ENCODE measurements at places on chromosomes 4 and X. TPM values are rescaled to one million over a fixed set of nuclear protein-coding genes. Genes with fewer than 3 reads are reported as not detected.

GRCh38 chrX:46967547-46967946, 55.3 kb downstream of the JADE3 start:
- no peak for DNase-seq

DNA sequence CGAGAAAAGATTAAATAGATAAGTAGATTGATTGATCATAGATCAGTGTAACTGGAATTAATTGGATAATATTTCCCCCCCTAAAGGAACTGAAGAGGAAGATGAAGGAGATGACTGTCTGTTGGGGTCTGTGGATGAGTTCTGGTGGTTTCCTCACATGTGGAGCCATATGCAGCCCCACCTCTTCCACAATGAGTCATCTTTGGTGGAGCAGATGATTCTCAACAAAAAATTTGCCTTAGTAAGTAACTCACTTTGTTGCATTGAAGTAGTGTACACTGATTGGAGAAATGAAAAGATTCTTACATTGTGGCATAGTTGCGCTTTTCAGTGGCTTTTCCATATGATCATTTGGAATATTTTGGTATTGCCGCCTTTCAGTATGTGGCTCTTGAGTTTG, 80.4 kb downstream of the NDST3 start:
- peak; percentile 20 for DNase-seq

GRCh38 chr4:15470128-15470475, 420 bp downstream of the CC2D2A start:
- DNase-seq = peak; percentile 11

DNA sequence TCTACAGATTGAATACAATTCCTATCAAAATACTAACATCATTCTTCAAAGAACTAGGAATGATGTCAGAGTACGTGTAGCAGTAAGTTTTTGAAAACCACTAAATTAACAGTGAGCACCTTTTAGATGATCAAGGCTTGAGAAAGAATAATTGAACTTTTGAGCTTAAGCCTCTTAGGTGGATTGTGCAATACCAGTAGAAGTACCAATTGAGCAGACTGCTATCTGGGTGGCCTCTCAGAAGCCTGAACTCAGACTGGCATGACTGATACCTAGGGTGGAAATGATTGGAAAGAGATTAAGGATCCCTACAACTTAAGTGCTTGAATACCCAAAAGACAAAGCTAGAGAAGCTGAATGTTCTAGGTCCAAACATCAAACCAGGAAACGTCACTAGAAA, 200.3 kb upstream of the GALNTL6 start:
- no peak for DNase-seq

DNA sequence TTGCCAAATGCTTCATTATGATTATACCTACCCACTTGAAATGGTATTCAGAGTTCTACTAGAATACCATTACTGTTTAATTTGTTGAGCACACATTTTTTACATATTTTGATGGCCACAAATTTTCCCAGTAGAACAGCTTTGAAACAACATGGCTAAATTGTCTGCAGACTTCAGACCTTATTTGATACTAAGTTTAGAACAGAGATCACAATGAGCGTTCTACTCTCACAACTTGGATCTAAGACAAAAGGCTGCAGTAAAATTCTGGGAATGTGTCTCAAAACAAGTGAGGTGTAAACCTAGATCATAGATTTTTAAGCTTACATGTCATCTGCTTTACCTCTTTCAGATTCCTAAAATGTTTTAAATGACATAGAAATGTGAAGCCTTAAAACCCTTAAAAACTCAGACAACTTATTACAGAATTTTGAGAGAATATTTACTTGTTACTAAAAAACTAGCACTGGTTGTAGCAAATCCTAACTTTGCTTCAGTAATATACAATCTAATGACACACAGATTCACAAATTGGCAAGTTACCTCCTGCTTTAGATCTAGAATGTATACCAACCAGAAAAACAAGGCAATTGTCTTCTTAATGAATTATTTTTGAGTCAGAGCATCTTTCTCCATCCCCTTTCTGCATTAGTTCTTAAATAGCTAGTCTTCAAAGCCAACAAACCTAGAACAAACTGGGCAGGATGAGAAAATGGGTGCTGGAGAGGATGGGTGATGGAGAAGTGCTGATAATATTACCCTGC, 243.3 kb downstream of the SLC7A11 start:
- peak; percentile 56 for DNase-seq

GRCh38 chrX:133854290-133854689, 131.1 kb downstream of the GPC3 start:
- DNase-seq = no peak

DNA sequence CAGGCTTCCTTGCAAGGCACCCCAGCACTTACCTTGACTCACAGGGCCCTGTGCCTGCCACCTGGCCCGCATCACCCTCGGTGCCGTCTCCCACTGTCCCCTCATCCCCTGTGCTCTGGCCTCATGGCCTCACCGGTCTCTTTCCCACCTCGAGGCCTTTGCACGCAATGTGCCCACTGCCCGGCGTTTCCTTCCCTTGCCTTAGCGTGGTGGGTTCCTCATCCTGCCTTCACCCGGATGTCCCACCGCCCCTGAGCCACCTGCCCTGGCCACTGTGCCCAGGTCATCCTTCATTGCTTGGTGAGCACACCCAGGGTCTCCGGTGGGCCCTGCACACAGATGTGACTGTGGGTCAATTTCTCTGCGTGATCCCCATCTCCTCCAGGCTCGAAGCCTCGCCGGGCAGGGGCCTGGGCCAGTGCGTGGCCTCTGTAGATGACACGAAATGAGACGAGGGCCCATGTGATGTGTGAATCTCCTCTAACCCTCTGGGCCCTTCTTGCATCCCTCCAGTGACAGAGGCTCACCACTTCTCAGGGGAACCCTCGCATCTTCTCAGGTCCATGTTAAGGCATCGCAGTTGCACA, 4.6 kb downstream of the HTRA3 start:
- no peak for DNase-seq

DNA sequence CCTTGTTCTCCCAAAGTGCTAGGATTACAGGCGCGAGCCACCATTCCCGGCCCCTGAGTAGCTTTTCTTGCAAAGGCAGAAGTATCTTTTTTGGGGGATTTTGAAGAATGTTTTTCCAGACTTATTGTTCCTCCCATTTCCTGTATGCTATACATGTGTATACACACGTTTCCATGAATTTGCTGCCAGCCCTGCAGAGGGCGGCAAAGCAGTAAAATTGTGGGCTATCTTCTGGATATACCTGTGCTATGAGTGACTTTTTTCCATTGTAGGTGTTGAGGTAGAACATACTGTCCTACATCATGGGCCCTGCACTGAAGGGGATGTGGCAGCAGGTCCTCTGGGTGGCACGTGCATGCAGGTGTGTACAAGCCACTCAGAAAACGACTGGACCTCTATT, 16.9 kb upstream of the MED28 start:
- no peak for DNase-seq

- DNase-seq = peak; percentile 78
These were observed 36.3 kb downstream of the IL21 start for GRCh38 chr4:122584519-122584918.

DNA sequence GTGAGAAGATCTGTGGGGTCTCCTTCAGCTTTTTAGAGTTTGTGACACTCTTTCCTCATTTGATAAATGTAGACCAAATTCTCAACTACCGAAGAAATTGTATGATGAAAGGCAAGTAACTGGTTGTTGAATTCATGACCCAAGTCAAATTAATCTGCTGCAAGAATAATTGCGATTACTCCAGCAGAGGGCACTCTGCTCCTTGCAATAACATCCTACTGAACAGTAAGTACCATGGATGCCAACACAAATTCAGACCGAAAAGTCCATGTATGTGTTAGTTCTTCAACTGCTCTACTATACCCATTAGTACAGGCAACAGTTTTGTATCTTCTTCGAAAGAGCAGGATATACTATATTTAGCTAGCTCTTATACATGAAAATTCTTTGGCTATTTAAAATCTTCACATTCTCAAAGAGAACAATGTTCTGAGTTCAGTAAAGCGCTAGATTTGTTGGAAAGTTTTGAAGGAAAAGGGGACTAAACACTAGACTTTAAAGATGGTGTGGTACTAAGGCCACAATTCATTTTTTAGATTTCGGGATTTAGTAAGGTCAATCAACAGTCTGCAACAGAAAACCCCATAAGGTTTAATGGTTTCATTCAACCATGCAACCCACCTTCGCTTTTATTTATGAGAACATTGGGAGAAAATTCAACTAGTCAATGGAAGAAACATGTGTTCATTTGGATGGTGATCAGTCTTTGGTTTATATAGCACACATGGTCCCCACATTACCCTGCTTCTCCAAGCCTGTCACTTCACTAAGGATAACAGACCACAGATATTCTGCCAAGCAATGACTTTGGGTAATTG, 105.4 kb upstream of the TBC1D9 start:
- peak; percentile 74 for DNase-seq

- peak; percentile 54 for DNase-seq
These were observed 104.4 kb upstream of the SCML1 start for GRCh38 chrX:17632942-17633341.

The CXCL10 gene
- 1.1 TPM for total RNA-seq

The GPM6B gene
- not detected for total RNA-seq

The USP26 gene
- total RNA-seq = not detected

The GUCY1A1 gene
- total RNA-seq = 0.15 TPM

The PSAPL1 gene
- total RNA-seq = not detected

The ZMAT1 gene
- 0.86 TPM for total RNA-seq

All from M059J (cell line).